Cardiac muscle cell (in vitro differentiated cells and primary cell): ENCODE measurements at places on chromosomes 2 and 18.

GRCh38 chr18:37662099-37662498, 96.5 kb upstream of the CELF4 start:
- DNase-seq = no peak

DNA sequence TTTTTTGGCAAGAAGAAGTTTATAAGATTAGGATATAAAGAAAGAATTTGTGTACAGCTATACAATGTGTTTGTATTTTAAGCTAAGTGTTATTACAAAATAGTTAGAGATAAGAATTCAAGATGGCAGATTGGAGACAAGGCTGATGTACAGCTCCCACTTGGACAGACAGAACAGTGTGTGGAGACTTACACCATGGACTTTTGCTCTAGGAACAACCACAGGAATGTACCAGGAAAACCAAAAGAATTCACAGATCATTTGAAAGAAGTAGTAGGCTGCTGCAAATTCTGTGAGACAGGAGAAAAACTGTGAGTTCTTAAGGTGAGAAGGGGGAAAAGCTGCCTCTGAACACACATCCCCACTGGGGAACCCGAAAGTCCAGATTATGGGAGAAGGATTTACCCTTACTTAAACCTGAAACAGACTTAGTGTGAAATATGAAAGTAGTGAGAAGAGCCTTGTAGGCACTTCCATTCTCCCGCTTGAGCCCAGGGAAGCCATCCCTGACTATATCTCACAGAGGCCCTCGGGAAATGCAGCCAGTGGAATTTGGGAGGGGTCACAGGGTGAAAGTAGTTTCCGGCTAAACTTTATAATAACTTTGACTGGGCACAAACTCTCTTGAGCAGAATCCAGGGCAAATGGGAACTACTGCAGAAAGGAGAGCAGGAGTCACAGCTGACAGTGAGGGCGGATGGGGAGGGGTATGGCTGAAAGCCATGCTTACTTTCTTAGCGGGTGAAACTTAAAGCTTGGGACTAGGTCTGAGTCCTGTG, 11.6 kb upstream of the RPRD1A start:
- peak; percentile 93 for DNase-seq

DNA sequence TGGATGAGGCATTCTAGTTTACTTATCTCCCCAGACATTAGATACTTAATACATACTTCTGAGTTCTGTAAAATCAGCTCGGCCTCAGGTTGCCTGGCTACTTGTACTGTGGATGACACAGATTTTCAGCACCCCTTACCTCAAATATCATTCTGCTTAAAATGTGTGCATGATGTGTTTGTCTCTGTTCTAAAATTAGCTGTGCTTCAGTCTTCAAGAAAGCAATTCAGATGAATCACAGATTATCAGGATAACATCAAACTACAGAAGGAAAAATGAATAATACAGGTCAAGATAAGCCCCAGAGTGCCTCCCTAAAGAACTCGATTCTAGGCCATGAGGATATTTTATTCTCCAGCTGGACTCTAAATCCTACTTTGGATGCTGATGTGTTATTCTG, 21.3 kb upstream of the MAPRE2 start:
- no peak for DNase-seq

- peak; percentile 49 for DNase-seq
Measured at GRCh38 chr2:120939595-120940318, 204.1 kb downstream of the GLI2 start.

- no peak for DNase-seq
Measured at GRCh38 chr2:138210487-138210886, 246.2 kb downstream of the HNMT start.

GRCh38 chr18:13412017-13412416, 193.5 kb downstream of the LDLRAD4 start:
- DNase-seq = no peak

DNA sequence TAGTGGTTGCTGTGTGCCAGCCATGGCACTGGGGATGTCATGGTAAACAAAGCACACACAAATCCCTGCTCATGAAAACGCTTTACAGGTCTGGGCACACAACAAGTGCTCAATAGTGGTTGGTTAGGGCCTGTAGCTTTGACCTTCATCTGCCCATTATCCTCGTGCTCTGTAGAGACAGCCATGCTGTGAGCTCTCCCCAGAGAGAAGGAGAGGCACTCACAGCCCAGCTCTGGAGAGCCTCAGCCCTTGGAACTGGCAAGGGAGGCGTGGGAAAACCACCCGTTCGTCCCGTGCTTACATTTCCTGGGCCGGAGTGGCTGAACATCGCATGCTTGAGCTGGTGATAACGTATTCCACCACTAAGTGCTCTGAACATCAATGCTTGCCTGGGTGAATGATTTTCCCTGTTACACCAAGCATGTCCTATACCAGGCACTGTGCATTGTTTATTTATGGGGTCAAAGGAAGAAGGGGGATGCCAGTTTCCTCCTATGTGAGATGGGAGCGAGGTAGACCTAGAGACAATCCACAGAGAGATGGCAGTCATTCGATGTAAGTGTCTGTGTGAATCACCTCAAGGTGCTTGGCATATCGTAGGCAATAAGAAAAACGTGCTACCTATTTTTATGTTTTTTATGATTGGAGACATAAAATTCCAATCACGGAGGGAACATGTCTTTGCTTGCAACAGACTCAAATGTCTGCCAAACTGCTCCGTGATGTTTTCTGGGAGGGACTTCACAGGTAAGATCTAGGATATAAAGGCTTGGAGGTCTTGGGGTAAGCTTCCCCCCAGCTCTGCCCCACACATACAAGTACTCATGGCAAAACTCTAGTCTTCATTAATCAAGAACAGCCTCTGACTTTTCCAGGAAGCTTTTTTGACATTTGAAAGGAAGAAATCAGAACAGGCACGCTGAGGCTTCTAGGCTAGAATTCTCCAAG, 75.5 kb downstream of the DDX1 start:
- DNase-seq = peak; percentile 64

DNA sequence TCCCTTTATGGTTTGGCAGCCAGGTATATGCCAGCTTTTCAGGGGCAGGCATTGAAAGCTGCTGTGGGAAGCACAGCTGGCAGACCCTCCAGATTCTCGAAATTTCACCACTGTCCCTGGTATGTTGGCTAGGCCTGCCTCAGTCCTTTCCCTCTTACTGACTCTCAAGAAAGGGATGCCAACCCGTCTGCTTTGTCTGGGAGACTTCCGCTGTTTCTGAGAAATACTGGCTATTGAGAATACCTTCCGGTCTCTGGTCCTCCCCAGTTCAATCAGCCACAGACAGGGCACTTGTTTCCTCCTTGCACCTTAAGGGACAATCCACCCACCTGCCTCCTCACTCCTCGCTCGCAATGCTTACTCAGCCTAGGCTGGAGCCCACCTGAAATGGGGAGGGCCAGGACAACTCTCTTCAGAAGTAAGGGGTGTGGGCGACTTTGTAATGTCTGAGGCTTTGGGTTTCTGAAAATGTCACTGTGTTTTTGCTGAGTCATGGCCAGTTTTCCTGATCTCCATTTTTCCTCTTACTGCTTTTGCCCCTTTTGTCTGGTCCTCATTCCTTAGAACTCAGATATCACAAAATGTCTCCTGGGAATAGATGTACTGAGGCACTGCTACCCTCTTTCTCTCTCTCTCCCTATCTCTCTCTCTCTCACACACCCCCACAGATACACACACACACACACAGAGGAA, 571.1 kb downstream of the TNS1 start:
- DNase-seq = no peak

- no peak for DNase-seq
Measured at GRCh38 chr2:64905338-64906024, 83.7 kb upstream of the SLC1A4 start.

- DNase-seq = no peak
Measured at GRCh38 chr2:73939419-73939818, 12.7 kb downstream of the DGUOK start.

GRCh38 chr2:95359501-95359930, 43.0 kb upstream of the FAHD2A start:
- DNase-seq = no peak

DNA sequence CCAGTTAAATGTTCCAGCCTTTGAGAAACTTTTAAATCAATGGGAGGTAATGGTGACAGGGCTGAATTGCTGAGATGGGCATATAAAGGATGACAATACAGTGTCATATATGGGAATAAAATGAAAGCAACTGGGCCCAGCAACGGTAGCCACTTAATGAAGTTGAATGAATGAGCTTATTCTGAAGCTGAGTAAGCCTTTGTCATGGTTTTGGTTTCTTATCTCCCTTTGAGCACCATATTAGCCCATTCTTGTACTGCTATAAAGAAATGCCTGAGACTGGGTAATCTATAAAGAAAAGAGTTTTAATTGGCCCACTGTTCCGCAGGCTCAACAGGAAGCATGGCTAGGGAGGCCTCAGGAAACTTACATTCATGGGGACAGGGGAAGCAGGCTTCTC, 3.5 kb upstream of the THUMPD2 start:
- no peak for DNase-seq

GRCh38 chr2:220107380-220107791, 480.0 kb downstream of the SLC4A3 start:
- DNase-seq = peak; percentile 12
